ENCODE measurements at places on chromosomes 7 and 10.

GRCh38 chr10:120181154-120181553 is 275.9 kb upstream of the PLPP4 start:
- no peak for DNase-seq

DNA sequence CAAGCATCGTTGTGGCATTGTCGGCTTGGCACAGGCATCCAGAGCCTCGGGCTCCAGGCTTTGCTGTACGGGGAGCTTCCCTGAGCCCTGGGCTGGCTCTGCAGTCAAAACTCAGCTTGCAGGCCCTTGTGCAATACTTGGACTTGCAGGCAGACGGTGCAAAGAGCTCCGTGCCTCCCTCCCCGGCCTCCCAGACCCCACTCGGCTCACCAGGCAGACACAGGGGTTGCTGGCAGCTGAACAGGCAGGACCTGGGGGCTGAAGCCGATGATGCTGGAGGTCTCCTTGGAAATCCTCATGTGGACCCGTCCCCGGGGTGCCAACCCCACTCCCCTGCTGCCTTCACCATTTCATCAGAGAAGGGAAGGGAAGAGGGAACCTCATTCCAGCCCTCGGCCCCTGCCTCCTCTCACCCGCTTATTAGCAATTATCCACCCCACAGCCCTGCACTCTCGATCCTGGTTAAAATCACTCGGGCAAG is 59.6 kb upstream of the GNA12 start:
- DNase-seq, result no peak

GRCh38 chr7:3867863-3868262 is 566.8 kb downstream of the SDK1 start:
- DNase-seq, result no peak

- peak; percentile 34 for DNase-seq
Measured at GRCh38 chr7:8190119-8190895, 71.7 kb downstream of the ICA1 start.

- DNase-seq, result no peak
Measured at GRCh38 chr7:146116521-146117222, at the start of gene CNTNAP2. Gene CNTNAP2 (plus strand): TSS chr7:146116801. CDS start chr7:146116877, 76 bp downstream.

DNA sequence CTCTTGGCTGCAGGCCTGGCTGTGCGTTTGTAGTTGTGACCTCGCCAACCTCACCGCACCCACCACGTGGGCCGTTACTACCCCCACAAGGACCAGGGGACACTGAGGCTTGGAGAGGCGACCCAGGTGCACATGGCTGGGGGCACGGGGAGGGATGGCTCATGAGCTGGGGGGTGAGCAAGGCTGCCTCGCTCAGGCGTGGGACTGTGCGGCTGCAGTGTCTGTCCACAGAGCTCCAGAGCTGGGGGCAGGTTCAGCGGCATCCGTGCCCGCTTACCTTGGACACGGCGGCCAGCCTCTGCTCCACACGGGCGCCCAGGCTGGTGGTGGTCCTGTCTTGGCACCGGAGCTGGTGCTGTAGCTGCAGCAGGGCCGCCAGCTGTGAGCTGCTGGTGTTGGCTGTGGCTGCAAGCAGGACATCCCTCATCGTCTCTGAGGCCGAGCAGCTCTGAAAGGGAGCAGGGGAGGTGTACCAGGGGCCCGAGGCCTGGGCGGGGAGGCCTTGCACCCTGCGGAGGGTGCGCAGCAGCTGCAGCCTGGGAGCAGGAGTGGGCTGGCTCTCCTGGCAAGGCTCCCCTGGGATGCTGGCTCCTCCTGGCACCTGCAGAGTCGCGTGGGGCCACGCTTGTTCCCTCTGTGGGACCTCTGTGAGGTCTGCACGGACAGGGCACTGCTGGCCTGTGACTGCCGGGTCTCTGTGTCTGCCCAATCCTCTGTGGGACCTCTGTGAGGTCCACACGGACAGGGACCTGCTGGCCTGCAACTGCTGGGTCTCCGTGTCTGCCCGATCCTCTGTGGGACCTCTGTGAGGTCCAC is 60.0 kb upstream of the NKX6-2 start:
- no peak for DNase-seq

DNA sequence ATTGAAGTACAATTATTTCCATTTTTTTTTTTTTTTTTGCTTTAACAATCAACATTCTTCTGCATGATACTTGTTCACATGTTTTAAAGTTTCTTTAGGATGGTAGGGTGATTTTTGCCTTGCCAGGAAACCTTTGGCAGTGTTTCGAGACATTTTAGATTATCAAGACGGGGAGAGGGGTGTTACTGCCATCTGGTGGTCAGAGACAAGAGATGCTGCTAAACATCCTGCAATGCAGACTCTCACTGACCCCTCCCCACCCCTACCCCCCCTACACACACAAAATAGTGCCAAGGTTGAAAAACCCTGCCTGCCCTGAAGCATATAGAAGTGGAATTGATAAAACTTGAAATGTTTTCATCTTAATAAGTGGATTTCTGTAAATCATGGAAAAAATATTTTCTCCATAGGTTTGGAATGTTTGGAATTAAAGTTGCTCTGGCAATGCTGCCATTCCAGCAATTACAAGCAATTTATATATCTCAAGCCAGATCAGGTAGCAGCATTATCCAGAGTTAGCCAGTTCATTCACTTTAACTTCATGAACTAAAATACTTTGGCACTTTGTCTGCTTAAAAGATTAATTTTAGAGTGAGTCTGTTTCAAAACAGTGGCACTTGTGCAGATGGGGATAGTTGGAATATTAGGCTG is 62.1 kb downstream of the SDHAF3 start:
- DNase-seq, result peak; percentile 62

DNA sequence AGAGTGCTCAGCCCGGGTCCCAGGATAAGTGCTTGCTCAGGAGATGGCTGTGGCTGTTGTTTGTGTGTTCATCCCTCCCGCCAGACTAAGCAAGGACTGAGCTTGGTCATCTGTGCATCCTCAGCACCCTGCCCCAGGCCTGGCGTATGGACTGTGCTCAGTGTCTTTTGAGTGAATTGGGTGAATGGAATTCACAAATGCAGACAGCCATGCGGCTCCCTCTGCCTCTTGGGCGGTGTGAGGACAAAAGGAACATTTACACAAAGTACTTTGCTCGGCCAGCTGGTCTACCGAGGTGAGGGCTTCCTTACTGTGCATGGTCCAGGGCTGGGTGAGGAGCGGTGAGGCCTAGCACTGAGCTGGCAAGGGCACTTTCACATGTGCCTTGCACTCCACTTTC is 120.2 kb downstream of the CDH23 start:
- DNase-seq, result no peak

DNA sequence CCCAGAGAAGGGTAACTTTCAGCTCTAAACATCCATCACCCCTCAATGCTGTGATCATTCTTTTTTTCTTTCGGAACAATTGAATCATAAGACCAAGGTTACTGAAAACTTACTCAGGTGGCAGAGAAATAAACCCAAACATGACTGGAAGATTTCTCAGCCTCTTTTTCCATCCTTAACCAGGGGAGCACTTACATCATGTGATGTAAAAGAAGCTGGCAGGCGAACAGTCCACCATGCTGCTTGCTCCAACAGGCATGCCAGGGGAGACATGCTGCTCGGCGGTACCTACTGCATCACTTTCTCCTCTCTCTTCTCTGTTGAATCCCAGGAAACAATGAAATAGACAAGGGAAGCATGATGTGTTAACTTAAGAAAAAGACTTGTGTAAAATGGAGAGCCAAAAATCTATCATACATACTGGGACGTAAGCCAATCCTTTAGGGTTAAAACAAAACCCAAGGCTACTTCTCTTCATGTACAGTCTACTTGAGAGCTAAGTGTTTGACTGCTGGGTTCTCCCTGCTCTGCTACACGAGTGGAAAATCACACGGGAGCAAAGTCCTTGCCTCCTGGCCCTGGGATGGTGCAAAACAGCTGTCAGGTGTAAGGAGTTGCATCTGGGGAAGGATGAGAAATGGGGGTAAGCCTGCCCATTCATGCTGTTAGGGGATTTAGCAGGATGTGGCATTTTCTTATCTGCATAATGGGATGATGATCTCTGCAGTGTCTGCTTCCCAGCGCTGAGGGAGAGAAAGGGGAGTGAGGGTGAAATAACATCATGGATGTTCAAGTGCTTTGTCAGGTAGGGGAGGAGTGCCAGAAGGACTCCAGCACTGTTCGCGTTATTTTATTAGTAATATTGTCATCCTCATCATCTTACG is 64.3 kb upstream of the ZNF438 start:
- no peak for DNase-seq

DNA sequence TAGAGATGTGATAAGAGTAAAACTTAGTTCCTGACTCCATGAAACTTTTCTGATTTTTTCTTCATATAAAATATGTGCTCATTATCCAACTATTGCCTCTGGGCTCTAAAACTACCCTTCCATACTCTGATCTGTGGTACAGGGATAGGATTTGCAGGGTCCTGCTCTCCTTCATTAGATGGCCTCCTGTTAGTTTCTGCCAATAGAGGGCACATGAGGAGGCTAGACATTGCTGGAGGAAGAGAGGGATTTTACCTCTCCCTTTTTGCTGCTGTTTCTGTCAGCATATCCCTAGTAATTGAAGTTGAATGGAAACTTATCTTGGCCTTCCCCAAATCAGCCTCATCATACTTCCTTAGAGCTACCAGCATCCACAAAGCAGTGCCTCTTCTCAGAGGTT is 269.4 kb downstream of the NXPH1 start:
- DNase-seq, result no peak

DNA sequence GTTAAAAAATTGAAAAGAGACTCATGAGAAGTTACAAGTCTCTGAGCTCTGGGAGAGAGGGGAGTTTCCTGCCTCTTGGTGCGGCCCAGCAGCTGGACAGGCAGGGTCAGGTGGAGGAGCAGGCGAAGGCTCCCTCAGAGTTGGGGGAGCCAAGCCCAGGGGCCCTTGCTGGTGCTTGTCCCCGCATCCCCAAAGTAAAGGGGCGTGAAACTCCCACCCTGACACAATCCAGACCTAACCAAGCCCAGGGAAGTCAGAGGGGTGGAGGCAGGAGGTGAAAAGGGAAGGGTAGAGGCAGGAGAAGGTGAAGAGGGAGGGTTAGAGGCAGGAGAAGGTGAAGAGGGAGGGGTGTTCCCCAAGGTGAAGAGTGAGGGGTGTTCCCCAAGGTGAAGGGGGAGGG is 322.8 kb downstream of the GLRX3 start:
- no peak for DNase-seq

- DNase-seq, result no peak
Measured at GRCh38 chr10:83432261-83433045, 706.9 kb upstream of the GHITM start.

Measured in germinal center (tissue), 1 donor.